Neural progenitor cell (in vitro differentiated cells): ENCODE measurements at places on chromosomes 3 and 15. TPM values are rescaled to one million over a fixed set of nuclear protein-coding genes. Genes with fewer than 3 reads are reported as not detected.

DNA sequence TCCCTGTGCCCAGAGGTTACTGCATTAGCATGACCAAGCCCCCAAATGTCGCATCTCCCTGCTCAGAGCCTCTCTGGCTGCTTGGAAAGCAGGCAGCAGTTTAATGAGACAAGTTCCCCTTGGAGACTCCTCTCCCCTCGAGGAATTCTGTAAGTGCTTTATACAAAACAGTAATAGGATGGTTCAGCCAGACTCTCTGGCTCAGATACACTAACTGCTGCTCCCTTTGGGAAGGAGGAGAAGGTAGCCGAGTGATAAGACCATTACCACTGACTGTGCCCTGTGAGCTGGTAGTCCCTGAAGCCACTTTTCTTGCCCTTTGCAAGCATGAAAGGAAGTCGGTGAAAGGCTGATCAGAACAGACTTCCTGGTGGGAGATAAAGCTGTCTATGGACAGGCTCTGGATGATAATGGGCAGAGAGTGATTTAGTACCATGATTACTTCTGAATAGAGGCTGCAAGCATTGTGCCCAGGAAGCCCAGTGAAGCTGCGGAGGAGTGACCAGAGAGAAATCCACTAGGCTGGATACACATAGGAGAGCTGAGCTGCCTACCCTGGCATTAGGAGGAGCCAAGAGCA lies 100.8 kb downstream of the SEMA6D start:
- no peak overlapping the region for H3K27ac ChIP-seq
- H3K4me3 ChIP-seq: no peak overlapping the region
- H3K36me3 ChIP-seq: no peaks in the 10 kb centered on the region
- peaks cover 35% of the 10 kb centered on the region for H3K4me1 ChIP-seq

- no peak overlapping the region for H3K4me3 ChIP-seq
- H3K36me3 ChIP-seq: no peaks in the 10 kb centered on the region
- no peak for DNase-seq
- no peak overlapping the region for H3K27ac ChIP-seq
- H3K27me3 ChIP-seq: no peaks in the 10 kb centered on the region
Observed at GRCh38 chr3:73314151-73314951, 252.9 kb downstream of the EBLN2 start.

DNA sequence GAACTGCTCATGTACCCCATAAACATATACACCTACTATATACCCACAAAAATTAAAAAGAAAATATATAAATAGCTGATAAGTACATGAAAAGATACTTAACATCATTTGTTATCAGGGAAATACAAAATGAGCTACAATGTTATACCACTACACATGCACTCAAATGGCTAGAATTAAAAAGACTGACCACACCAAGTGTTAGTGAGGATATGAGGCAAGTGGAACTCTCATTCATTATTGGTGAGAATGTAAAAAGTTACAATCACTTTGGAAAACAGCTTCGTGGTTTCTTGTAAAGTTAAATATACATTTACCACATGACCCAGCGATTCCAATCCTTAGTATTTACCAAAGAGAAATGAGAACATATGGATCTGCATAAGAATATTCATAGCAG lies 26.5 kb downstream of the EOMES start:
- DNase-seq: no peak
- no peaks in the 10 kb centered on the region for H3K27me3 ChIP-seq
- no peaks in the 10 kb centered on the region for H3K4me1 ChIP-seq
- no peak overlapping the region for H3K27ac ChIP-seq
- H3K4me3 ChIP-seq: no peak overlapping the region

DNA sequence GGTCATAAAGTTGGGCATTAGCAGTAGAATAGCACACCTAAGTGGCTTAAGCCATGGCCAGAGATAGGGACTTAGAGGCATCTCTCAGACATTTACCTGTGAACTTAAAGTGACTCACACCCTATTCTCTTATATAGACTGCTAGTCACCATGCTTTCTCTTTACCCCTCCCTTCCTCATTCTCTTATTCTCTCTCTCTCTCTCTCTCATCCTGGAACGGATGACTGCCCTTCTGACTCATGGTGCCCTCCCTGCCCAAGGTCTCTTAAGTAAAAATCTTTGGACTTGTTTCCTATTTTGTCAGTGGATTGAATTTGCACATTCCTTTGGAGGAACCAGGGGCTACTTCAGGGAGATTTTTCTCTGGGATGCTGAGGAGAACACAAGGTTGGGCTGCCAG lies 58.8 kb downstream of the NPAP1 start:
- no peaks in the 10 kb centered on the region for H3K27me3 ChIP-seq
- H3K27ac ChIP-seq: no peak overlapping the region
- no peaks in the 10 kb centered on the region for H3K4me1 ChIP-seq
- H3K4me3 ChIP-seq: no peak overlapping the region
- H3K36me3 ChIP-seq: no peaks in the 10 kb centered on the region
- no peak for DNase-seq

GRCh38 chr3:145943952-145944351 lies 217.0 kb downstream of the PLOD2 start:
- H3K4me1 ChIP-seq: no peaks in the 10 kb centered on the region
- no peak overlapping the region for H3K4me3 ChIP-seq
- H3K27me3 ChIP-seq: no peaks in the 10 kb centered on the region
- no peaks in the 10 kb centered on the region for H3K36me3 ChIP-seq
- no peak overlapping the region for H3K27ac ChIP-seq
- no peak for DNase-seq

GRCh38 chr15:39873978-39874377 lies 46.1 kb downstream of the GPR176 start:
- H3K4me3 ChIP-seq: no peak overlapping the region
- H3K4me1 ChIP-seq: peaks cover 19% of the 10 kb centered on the region
- H3K36me3 ChIP-seq: no peaks in the 10 kb centered on the region
- H3K27ac ChIP-seq: no peak overlapping the region
- no peak for DNase-seq
- no peaks in the 10 kb centered on the region for H3K27me3 ChIP-seq

DNA sequence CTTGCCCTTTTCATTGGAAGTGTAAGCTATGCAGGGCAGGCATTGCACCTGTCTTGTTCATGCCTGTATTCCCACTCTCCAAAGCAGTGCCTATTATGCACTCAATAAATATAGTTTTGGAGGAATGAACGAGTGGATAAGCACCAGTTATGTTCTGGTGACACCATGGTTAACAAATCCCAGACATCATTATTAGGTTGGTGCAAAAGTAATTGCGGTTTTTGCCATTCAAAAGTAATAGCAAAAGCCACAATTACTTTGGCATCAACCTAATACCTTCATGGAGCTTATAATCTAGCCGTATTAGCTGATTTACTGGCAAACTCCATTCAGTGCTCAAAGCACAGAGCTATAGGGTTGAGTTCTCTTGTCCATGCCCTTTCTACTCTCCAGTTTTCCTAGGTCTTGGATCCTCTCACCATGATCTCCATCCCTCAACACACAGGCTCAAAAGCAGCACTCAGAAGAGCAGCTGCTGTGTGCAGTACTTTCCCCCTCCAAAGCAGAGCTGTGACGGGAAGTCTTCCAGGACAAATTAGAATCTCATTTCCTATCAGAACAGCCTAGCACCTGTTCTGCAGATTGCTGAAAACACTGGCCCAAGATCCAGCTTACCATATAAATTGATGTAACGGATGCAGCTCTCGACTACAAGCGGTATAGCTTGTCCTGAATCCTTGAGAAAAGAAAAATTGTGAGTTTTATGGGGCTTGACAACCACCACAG lies 63.2 kb upstream of the RAD18 start:
- H3K27me3 ChIP-seq: no peaks in the 10 kb centered on the region
- no peak overlapping the region for H3K4me3 ChIP-seq
- no peak for DNase-seq
- no peaks in the 10 kb centered on the region for H3K36me3 ChIP-seq
- peaks cover 5% of the 10 kb centered on the region for H3K4me1 ChIP-seq

- DNase-seq: no peak
- no peaks in the 10 kb centered on the region for H3K36me3 ChIP-seq
- no peaks in the 10 kb centered on the region for H3K4me1 ChIP-seq
- H3K27ac ChIP-seq: no peak overlapping the region
- H3K27me3 ChIP-seq: no peaks in the 10 kb centered on the region
Observed at GRCh38 chr3:172518929-172519640, 4.1 kb downstream of the TNFSF10 start.

DNA sequence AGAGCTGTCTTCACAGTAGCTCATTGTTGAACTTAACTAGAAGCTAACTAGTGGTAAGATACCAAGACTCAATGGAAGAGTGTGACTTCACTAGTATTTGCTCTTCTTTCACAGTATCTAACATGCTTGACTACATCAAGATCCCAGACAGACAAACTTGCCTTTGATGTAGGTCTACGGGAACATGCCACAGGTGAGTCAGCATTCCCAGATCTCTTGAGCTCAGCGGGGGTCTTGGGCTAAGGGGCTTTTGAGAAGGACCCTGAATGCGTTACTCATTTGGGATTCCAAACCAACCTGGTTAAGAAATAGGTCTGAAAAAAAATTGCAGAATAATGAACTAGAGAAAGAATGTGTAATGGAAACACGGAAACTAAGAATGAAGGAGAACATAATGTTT lies 222.4 kb downstream of the RYR3 start:
- H3K36me3 ChIP-seq: no peaks in the 10 kb centered on the region
- no peak overlapping the region for H3K27ac ChIP-seq
- H3K4me1 ChIP-seq: peaks cover 7% of the 10 kb centered on the region
- DNase-seq: no peak
- no peaks in the 10 kb centered on the region for H3K27me3 ChIP-seq
- no peak overlapping the region for H3K4me3 ChIP-seq

DNA sequence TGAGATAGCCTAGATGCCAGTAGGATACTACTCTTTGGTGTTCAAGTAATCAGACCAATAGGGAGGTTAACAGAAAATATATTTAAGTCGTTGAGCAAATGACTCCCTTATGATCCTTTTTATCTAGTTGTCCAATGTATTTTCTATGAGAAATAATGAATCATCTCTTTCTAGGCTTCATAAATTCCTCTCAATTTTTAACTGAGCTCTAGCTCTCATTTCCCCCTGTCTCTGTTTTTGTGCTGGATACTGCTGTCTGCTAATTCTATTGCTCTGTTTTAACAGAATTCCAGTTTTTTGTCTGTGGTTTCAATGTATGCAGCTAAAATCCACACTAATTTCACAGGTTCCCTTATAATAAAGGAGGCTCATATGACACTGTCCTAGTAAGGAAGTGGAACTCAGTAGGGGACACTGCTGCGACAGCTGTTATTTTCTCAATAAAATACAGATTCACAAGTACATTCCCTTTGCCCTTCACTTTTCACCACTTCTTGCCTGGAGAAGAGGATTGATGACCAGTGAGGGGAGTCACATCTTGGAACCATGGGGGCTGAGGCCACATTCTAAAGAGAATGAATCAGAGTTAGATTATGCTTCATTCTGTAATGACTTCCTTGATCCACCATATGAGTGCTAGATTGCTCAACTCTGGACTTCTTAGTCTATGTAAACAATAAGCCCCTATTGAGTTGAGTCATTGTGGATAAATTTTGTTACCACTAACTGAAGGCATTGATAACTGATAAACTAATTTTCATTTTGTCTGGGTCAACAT lies 558.7 kb upstream of the KCNMB2 start:
- H3K4me3 ChIP-seq: no peak overlapping the region
- no peaks in the 10 kb centered on the region for H3K27me3 ChIP-seq
- no peaks in the 10 kb centered on the region for H3K36me3 ChIP-seq
- DNase-seq: no peak

- H3K27me3 ChIP-seq: no peaks in the 10 kb centered on the region
- no peaks in the 10 kb centered on the region for H3K36me3 ChIP-seq
- no peak overlapping the region for H3K27ac ChIP-seq
- peak overlapping the region; percentile 64 for H3K4me3 ChIP-seq
- peaks cover 23% of the 10 kb centered on the region for H3K4me1 ChIP-seq
- peak; percentile 85 for DNase-seq
Observed at GRCh38 chr15:41971089-41971894, 1.1 kb downstream of the EHD4 start.

- no peaks in the 10 kb centered on the region for H3K27me3 ChIP-seq
- no peaks in the 10 kb centered on the region for H3K4me1 ChIP-seq
- no peak for DNase-seq
Observed at GRCh38 chr3:25854214-25854613, 64.3 kb downstream of the OXSM start.

GRCh38 chr3:101979033-101979432 lies 129.7 kb downstream of the NFKBIZ start:
- no peak overlapping the region for H3K27ac ChIP-seq
- H3K4me3 ChIP-seq: no peak overlapping the region
- no peaks in the 10 kb centered on the region for H3K4me1 ChIP-seq
- no peak for DNase-seq
- H3K27me3 ChIP-seq: no peaks in the 10 kb centered on the region
- H3K36me3 ChIP-seq: no peaks in the 10 kb centered on the region

GRCh38 chr3:39409514-39410136 lies 3.1 kb downstream of the RPSA start:
- peak overlapping the region; percentile 59 for H3K27ac ChIP-seq
- no peak for DNase-seq
- H3K27me3 ChIP-seq: no peaks in the 10 kb centered on the region
- no peak overlapping the region for H3K4me3 ChIP-seq
- H3K36me3 ChIP-seq: peaks cover 22% of the 10 kb centered on the region

DNA sequence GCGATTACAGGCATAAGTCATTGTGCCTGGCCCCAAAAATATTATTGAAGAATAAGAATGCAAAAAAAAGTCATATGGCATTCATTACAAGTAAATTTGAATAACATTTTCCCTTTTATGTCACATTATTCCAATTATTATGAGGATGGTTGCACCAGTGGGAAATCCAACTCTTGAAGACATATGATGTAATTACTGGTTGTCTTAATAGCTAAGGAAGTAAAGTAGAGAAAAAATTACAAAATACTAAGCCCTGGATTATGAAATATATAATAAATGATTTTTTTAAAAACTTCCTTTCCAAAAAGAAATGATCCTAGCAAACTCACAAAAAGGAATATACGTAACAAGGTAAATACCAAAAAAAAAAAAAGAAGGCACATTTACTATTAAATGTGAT lies 98.9 kb downstream of the FMN1 start:
- no peaks in the 10 kb centered on the region for H3K27me3 ChIP-seq
- H3K27ac ChIP-seq: no peak overlapping the region
- no peak overlapping the region for H3K4me3 ChIP-seq
- H3K36me3 ChIP-seq: no peaks in the 10 kb centered on the region

DNA sequence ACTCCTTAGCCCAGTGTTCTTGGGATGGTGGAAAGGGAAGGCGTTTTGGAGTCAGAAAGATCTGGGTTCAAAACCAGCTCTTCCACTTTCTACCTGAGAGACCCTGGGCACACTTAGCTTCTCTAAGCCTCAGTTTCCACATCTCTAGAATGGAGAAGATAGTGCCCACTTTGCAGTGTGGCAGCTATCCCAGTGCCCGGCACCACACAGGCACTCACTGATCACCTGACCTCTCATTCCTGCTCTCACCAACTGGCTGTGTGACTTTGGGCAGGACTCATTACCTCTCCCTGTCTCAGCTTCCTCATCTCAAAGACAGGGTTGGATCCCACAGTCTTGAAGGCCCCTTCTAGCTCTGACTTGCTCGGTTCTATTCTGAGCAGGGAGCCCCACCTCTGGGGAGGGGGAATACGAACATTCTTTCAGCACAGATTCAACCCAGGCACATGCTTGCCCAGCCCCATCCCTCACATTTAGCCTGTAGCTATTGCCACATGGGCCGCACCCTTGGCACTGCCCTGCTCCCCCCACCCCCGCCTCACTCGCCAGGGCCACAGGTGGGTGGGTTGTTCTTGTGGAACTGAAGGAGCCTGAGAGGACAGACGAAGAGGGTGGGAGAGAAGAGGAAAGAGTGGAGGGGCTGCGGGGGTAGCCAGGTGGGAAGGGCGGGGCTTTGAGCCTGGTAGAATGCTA lies 39.2 kb downstream of the EPHB3 start:
- DNase-seq: no peak
- H3K4me1 ChIP-seq: peaks cover 35% of the 10 kb centered on the region
- no peak overlapping the region for H3K27ac ChIP-seq
- H3K4me3 ChIP-seq: peak overlapping the region; percentile 55

Gene SOX14
- total RNA-seq: not detected in 2 replicates

Gene RNF7
- 105 and 114 TPM in 2 replicates for total RNA-seq

Gene CTXND1
- not detected in 2 replicates for total RNA-seq

Gene OCA2
- total RNA-seq: 0.65 and 1.0 TPM in 2 replicates

Gene FAM81A
- 0.41 and 0.87 TPM in 2 replicates for total RNA-seq
